ENCODE measurements at places on chromosomes 13 and 19.

DNA sequence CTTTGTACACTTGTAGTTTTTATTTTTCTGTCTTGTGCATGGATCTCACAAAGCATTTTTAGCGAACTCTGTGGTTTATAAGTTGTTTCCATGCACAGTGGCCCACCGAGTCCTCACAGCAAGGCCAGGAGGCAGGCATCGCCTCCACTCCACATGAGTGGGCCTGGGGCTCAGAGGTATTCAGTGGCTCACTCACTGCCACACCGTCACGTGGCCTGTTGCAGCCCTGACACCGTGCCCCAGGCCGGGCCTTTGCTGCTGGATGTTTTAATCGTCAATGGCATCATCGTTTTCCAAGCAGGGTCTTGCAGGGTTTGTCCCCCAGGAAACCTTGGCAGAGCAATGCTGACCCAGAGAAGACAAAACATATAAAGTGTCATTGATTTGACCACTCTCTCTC lies 59.8 kb downstream of the SPACA7 start:
- no peak for DNase-seq

DNA sequence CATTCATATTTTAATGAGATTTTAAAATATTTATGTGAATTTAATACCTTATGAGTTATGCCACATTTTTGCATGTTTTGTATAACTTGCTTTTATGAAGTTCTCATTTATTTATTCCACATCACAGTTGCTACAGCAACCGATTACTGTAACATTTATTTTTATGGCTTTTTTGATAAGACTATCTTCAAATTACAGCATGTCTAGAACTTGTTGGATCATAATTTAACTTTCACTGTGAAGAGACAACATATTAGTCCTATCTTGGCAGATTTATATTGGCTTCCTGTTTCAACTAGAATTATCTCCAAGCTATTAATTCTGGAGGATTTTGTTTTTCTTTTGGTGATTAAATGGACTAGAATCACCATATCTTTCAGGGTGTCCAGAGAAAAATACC lies 793.7 kb upstream of the SLITRK5 start:
- no peak for DNase-seq

- DNase-seq = no peak
Observed at GRCh38 chr13:71169180-71169579, 697.8 kb downstream of the DACH1 start.

DNA sequence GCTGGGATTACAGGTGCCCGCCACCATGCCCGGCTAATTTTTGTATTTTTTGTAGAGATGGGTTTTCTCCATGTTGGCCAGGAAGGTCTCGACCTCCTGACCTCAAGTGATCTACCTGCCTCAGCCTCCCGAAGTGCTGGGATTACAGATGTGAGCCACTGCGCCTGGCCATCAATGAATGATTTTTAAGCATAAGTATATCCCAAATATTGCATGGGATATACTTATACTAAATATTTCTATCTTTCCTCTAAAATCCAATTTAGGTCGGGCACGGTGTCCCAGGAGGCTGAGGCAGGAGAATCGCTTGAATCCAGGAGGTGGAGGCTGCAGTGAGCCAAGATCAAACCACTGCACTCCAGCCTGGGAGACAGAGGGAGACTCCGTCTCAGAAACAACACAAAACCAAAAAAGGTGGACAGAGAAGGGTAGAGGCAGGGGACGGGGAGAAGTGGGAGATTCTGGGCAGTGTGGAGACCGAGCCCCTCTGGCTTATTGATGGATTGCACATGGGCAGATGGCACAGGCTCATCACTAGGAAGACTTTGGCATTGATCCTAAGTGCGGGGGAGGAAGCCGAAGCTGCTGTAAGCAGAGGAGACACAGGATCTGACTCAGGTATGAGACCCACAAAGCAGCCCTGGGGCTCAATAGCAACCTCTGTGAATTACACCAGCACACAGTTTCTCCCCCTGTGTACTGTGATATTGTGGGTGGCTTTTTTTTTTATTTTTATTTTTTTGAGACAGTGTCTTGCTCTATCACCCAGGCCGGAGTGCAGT lies 13.5 kb downstream of the ARRDC5 start:
- DNase-seq = no peak

- no peak for DNase-seq
Observed at GRCh38 chr19:1232652-1233072, 5.1 kb downstream of the CBARP start.
